ENCODE measurements at places on chromosomes 7 and 10.

DNA sequence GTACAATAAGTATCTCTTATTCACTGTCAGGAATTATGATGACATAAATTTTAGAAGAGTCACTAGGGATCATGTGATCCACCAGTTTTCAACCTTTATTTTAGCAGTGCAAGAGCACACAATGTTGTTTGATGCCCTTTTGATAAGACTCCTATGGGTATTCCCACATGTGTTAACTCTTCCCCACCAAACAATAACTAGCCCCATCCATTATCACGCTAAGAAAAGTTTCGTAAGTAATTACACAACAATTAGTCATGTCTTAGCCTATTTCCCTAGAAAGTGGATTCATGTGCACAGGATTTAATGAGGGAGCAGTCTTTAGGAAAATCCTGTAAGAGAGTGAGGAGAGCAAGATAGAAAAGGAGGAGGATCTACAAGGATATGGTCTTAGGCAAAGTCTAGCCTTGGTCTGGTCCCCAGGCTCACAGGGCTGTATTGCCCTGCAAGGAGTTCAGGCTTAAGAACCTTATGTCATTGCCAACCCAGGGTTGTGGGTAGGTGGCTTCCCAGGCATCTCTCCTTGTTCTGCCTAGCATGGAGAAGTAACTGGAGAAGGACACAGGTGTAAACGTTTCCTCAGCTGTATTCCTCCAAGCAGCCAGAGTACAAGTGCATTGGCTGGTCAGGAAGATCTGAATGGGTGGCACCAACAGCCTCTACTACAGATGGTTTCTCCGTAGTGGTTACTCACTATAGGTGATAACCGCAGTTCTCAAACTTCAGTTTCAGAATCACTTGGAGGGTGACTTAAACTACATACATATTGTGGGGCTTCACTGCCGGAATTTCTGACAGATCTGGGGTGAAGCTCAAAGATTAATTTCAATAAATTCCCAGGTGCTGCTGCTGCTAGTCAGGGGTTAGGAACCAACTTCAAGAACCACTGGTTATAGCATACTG, 574.5 kb downstream of the SUGCT start:
- no peak for DNase-seq

- DNase-seq, result no peak
Observed at GRCh38 chr10:12063483-12063818, 5.3 kb upstream of the DHTKD1 start.

GRCh38 chr7:111012149-111012548, 78.8 kb upstream of the LRRN3 start:
- DNase-seq, result no peak

- no peak for DNase-seq
Observed at GRCh38 chr10:83289948-83290347, 849.4 kb upstream of the GHITM start.

DNA sequence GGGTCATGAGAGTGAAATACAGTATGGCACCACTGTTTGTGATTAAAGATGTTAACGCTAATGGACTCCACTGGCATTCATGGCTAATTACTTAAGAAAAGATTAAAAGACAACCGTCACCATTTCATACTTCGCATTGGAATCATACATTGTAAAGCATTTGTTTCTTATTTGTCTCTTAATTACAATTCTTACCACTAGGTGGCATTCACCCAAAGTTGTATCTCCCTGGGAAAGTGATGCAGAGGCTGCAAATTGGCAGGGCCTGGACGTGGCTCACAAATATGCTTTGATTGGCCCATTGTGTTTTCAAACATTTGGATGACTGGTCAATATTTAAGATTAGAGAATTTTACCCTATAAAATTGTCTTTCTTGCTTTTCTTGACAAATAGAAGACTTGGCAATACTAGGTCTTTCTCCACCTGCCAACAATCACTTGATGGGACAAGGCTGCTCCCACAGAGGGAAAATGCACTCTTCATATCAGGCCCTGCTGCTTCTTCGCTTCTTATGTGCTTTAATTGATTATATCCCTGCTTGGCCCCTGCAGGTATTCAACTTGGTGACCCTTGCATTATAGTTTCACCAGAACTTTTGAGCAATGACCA, 72.1 kb upstream of the STARD3NL start:
- DNase-seq, result no peak

GRCh38 chr10:119663866-119664698, 12.9 kb downstream of the BAG3 start:
- no peak for DNase-seq

DNA sequence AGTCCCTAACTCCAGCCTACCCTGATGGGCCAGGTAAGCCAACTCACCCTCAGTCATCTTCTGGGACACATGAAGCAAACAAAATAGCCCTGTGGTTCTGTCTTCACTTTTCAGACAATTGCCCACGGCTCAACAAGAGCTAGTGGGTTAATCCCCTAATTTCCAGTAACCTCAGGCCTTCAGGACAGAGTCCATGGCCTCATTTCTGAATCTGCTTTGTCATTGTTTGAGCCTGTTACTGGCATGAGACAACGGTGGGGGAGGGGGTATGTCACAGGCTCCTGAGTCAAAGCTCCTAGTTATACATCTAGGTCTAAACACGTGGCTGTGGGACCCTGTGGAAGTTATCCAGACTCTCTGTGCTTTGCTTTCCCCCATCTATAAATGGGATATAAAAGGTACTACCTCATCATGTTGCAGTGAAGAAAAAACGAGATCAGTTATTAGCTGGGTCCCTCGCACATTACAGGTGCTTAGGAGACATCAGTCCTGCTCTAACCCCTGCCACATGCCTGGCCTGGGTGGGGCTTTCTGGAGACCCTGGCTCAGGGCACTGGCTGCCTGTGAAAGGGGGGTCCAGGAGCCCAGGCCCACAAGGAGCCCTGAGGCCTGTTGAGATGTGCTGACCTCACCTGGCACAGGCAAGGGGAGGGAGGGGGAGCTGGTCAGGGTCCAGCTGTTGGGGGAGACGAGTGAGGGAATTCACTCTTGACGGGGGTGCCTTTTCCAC, 16.5 kb downstream of the MAT1A start:
- DNase-seq, result no peak

GRCh38 chr7:121180436-121181063, 148.2 kb upstream of the WNT16 start:
- no peak for DNase-seq

GRCh38 chr7:21508538-21508937, 34.3 kb upstream of the DNAH11 start:
- no peak for DNase-seq

- no peak for DNase-seq
Observed at GRCh38 chr7:107166736-107167426, 1.9 kb upstream of the HBP1 start.

GRCh38 chr10:14552015-14552414, 221.3 kb upstream of the FRMD4A start:
- no peak for DNase-seq

DNA sequence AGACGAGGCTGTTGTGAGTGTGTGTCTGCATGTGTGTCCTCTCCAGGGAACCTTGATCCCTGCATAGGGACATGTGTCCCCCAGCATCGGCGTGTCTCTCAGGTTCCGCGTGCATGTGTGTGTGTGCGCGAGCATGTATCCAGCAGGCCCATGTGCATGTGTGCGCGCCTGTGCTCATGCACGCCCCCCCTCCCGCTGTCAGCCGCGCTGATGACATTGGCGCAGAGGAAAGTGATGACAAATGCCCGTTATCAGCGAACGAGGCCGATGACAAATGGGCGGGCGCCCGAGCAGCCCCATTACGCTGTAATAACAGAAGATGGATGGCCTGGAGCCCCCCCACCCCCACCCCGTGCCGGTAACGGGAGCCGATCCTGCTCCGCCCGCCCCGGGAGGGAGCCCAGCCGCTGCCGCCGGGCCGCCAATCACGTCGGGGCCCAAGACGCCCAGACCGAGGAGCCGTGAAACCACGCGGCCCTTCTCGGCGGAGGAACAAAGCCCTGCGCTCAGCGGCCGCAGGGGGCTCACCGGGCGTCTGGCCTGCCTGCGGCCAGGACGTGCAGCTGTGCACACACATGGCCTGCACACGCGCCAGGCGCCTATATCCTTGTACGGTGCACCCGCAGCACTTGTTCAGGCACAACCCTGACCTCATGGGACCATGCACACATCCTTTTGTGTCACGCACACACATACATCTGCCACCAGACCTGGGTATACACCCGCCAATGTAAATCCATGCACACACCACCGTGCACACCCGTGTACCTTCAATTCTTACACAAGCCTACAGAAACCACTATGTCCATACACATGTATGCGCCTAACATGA, 21.5 kb downstream of the POLL start:
- DNase-seq, result no peak

DNA sequence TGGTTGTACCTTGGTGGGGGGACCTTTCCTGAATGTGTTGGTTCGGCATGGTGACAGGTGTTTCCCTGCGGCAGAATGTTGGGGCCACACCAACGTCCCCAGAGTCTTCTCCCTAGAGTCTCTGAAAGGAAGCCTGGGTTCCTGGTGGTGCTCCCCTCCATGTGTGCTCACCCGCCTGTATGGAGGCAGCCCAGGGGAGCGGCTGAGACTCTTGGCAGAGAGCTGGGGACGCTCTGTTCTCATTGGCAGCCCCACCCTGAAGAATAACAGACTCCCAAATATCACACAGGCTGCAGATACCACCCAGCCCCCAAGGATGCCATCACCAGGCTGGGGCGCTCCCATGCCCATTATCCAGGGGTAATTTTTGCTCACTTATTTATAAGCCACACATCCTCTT, 34.8 kb downstream of the CHST12 start:
- no peak for DNase-seq

GRCh38 chr10:30378201-30378995, 29.3 kb upstream of the MTPAP start:
- DNase-seq, result no peak

- no peak for DNase-seq
Observed at GRCh38 chr7:49980465-49980864, 112.6 kb downstream of the ZPBP start.

DNA sequence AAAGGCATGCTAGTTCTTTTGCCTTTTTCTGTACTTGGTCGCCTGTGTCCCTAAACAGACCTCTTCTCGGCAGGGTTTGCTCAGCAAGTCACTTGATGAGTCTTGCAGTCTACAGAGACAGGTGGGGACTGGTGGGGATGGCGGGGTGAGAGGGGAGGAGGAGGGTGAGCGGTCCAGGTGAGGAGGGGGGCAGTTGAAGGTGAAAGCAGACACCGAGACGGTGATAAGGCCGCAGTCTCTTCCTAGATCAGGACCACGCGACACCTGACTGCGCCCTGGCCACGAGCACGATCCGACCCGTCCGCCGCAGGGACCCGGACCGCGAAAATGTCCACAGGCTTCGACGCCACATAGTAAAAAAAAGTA, 566 bp downstream of the ASNS start:
- DNase-seq, result peak; percentile 38

DNA sequence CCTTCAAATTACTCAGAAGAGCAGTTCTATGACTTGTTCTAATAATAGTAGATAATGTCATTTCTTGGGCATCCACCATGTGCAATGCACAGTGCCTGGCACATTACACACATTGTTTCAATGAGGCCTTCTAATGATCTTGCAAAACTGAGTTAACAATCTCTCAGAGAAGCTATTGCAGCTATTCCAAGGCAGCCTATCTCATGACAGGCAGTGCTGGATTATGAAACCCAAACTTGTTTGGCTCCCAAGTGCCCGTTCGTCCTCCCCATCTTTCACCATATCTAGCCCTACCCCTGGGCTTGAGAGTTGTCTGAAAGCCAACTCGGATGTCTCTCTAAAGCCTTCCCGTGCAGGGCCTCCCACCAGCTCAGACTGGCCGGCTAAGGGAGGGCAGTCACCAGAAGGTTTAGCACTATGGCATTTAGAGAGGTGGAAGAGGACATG, 405.1 kb downstream of the PLXNA4 start:
- no peak for DNase-seq

- DNase-seq, result no peak
Observed at GRCh38 chr10:65030263-65030662, 1509.1 kb downstream of the REEP3 start.

- no peak for DNase-seq
Observed at GRCh38 chr7:22717760-22718159, 9.2 kb upstream of the IL6 start.

DNA sequence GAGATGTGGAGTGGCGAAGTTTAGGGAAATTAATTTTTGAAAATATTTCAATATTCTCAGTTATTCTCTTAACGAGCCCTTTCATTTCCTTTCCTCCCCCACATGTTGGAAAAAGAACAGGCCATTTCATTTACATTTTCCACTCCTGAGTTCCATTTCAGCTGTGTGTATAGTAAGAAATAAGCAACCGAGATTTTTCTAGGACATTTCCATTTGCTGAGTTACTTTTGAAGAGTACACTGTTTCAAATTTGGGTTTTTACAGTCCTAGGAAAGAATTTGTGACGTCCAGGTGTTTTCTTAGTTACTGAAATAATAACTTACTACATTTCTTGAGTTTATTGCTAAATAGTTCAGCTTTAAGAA, 1.2 kb downstream of the SEPTIN7 start:
- no peak for DNase-seq

DNA sequence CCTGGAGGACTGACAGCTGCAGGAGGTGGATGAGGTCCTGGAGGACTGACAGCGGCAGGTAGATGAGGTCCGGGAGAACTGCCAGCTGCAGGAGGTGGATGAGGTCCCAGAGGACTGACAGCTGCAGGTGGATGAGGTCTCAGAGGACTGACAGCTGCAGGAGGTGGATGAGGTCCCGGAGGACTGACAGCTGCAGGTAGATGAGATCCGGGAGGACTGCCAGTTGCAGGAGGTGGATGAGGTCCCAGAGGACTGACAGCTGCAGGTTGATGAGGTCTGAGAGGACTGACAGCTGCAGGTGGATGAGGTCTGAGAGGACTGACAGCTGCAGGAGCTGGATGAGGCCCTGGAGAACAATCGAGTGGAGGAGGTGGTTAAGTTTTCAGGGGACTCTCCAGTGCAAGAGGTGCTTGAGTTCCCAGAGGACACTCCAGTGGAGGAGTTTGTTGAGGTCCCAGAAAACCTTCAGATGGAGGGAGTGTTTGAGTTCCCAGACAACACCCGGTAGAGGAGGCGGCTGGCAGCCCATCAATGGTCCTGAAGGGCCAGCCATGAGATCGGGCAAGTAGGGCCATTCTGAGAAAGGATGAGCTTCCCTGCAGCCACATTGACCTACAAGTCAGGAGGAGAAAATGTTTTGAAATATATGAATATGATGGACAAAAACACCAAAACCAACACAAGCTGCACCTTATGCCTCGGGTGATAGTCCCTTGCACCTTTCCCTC, 4.7 kb upstream of the EIF5AL1 start:
- DNase-seq, result no peak

DNA sequence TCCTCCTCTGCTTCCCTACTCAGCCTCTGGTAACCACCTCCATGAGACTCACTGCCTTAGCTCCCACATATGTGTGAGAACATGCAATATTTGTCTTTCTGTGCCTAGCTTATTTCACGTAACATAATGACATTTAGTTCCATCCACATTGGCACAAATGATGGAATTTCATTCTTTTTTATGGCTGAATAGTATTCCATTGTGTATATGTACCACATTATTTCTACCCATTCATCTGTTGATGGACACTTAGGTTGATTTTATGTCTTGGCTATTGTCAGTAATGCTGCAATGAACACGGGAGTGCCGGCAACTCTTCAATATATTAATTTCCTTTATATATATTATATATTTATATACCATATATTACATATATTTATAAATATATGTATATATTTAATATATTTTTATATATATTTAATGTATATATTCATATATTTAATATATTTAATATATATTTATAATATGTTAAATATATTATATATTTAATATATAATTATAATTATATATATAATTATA, 1046.9 kb downstream of the DNAJB9 start:
- no peak for DNase-seq

GRCh38 chr7:147535701-147536111, 1054.9 kb upstream of the C7orf33 start:
- DNase-seq, result no peak

- no peak for DNase-seq
Observed at GRCh38 chr10:6040205-6040604, 22.0 kb downstream of the IL2RA start.

Measured in activated naive CD4-positive, alpha-beta T cell treated with anti-CD3 and anti-CD28 coated beads, Interleukin-2, amount 50 U/mL, for 72 hours (primary cell).